ENCODE measurements at places on chromosomes 16 and 17.

- no peak for DNase-seq
Measured at GRCh38 chr17:50439008-50439407, 13.0 kb downstream of the ACSF2 start.

GRCh38 chr17:78476973-78477372 is 98.5 kb downstream of the PGS1 start:
- DNase-seq, result no peak

DNA sequence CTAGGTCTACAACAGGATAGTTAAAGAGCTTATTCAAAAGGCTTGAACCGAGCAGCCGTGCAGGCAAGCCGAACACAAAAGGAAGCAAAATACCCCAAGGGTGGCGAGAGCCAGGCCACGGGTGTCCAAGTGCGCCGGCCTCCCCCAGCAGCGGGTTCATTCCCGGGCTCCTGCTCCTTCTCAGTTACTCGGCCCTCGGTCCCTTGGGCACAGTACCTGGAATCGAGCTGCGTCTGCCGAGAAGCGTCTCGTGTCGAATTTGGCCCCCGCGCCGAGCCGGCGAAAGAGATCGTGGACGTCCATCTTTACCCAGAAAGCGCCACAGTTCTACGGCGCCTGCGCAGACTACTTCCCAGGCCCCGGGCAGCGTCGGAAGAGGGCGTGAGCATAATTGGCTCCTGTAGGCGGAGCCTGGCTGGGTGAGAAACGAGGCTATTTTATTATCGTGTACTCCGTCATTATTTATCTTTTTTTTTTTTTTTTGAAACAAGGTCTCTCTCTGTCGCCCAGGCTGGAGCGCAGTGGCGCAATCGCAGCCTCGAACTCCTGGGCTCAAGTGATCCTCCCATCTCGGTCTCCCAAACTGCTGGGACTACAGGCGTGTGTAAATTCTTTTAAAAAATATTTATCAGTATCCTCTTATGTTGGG is at the start of gene DDX52:
DDX52 (minus strand) TSS at position 329 of the 649 bp plus-strand sequence; CDS start at position 303, 26 bp downstream.
- DNase-seq, result peak; percentile 93

DNA sequence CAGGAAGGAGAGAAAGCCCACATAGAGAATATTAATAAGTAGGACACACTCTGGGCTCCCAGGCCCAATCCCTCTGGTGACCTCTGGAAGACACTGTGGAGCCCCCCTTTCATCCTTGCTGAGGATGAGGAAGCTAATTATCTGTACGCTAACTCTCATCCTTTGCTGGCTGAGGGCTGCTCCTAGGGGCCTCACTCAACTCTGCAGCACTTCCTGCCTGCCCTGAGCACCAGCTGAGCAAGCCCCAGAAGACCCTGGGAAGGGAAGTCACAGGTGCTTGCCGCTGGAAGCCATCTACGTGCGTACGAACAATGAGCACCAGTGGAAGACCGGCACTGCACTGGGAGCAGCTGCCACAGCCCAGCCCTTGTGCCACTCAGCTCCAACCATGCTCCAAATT is 145.8 kb upstream of the CDH5 start:
- DNase-seq, result peak; percentile 80

- no peak for DNase-seq
Measured at GRCh38 chr16:8966817-8967131, 3.1 kb upstream of the USP7 start.

DNA sequence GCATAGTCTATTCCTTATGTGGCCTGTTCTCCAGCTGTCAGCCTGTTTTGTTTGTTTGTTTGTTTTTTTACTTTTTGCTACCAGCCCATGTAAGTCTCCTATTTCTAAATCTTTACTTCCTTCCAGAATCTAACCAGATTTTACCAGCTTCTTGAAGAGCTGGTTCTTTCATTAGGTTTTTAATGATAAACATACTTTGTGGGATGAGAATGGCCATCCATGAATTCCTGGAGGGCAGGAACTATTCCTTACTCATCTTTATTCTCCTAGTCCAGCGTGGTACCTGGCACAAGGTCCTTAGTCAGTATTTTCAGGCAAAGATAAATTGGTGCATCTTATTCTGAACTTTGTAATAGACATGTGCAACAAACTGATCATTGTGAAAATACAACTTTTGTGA is 17.3 kb downstream of the RSPRY1 start:
- DNase-seq, result no peak

- no peak for DNase-seq
Measured at GRCh38 chr17:80861418-80861815, 130.2 kb upstream of the CHMP6 start.

Measured in right hindlimb (tissue), 1 donor.